ENCODE measurements at places on chromosomes 1 and 21.

- DNase-seq = no peak
Measured at GRCh38 chr21:42140196-42140934, 69.2 kb downstream of the UMODL1 start.

- no peak for DNase-seq
Measured at GRCh38 chr1:51313268-51313852, 17.0 kb downstream of the TTC39A start.

- DNase-seq = no peak
Measured at GRCh38 chr1:10708757-10709156, 87.7 kb downstream of the CASZ1 start.

GRCh38 chr1:43552813-43553212 is 22.1 kb downstream of the PTPRF start:
- DNase-seq = peak; percentile 77

DNA sequence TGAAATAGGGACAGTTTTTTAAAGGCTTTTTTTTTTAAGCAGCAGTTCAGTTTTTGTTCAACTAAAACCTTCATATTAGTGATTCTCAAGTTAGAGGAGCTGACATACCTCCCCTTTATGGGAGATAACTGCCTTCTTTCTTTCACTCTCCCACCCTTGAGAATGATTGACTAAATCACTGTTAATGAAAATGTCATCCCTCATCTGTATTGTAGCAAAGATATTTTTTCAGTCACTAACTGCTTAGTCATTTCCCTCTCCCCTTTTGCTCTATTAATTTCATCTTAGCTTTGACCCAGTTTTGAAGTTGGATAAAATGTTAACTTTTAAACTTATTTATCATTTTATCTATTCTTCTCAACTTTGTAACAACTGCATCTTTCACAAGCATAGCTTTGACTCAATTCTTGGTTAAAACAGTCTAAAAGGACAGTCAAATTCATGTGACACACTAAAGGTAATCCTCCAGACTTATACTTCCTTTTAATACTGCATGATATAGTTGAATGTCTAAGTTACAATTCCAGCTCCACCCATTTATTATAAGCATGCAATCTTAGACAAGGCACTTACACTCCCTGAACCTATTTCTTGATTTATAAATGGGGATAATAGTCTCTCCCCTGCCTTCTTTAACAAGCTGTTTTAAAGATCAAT is 17.1 kb downstream of the CAPZA1 start:
- no peak for DNase-seq

GRCh38 chr1:54287176-54287650 is 87.2 kb downstream of the MRPL37 start:
- DNase-seq = peak; percentile 32

DNA sequence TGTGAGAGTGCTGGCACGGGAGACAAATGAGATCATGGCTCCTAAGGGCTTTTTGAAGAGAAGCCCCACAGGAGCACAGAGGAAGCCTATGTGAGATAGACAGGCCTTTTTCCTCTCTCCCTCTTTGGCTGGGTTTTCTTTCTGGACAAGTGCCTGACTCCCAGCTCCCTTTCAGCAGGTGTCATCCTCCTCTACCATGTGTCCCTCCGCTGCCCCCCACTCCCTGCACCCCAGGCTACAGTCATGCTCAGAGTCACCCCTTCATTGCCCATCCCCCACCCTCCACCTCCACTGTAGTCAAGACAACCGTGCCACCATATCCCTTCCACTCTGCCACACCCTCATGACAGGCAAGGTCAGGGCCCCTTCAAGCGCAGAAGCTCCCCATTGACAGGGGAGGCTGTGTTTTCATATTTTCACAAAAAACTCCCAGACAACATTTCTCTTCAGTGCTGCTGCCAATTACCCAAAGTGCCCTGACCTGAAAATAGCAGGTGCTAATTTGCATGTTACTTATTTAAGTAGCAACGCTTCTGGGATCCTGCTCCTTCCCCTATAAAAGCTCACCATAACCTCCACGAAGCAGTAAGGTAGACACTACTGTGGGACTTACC is 92.1 kb upstream of the IPO9 start:
- DNase-seq = no peak

GRCh38 chr1:44714944-44715571 is 15.9 kb downstream of the RNU5D-1 start:
- peak; percentile 62 for DNase-seq

DNA sequence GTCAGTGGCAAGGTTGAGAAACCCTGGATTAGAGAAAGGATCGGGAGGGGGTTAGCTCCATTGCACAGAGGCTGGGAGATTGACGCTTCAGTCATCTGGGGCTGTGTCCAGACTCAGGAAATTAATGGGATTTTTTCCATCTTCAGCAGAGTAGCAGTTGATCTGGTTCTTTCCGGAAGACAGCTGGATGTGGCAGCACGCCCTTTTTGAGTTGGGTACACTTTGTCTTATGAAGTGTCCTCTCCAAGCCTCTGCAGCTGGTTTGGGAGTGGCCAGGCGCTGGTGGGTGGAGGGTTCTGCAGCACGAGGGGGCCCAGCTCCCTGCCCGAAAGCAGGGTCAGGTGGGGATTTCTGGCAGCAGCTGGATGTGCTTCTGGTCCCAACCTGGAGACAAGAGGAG is 95.1 kb downstream of the TAS1R2 start:
- DNase-seq = no peak

GRCh38 chr21:45997205-45997494 is 15.6 kb downstream of the COL6A1 start:
- DNase-seq = no peak

- no peak for DNase-seq
Measured at GRCh38 chr1:16618719-16619118, 5.4 kb upstream of the NBPF1 start.

DNA sequence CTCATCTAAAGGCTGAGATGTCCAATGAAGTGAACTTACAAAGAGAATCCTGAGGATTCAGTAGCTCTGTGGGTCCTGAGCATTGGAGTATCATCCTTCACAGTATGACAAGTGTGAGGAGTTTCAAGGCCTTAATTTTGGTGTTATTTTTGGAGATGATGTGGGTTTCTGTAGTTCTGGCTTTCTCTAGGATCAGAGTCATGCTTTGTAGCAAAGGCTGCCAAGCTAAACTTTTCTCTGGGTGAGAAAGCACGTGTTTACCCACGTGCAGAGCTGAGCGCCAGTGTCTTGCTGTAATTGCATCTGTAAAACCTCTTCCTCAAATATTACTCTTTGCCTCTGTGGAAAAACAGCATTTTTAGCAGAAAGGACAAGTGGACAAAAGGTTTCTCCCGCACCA is 387.8 kb upstream of the LYPLAL1 start:
- peak; percentile 5 for DNase-seq

GRCh38 chr1:55262822-55263221 is 47.7 kb upstream of the USP24 start:
- DNase-seq = no peak

DNA sequence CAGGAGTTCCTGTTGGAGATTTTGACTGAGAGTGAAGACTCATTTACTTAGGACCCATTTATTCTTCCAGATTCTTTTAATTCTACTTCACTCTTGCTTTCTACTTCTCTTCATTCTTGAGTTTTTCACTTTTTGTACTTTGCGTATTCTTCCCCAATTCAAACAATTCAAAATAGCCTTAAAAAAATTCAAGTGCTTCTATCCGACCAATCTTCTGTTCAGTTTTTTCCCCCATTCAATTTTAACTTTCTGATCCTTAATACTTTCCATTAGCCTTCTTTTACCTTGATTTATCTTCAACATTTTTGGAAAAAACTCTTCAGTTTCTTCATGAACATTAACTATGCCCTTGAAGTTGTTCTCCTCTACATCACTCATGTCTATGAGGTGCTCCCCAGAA is 21.1 kb downstream of the ZFYVE9 start:
- no peak for DNase-seq

- no peak for DNase-seq
Measured at GRCh38 chr1:192830595-192831246, 21.9 kb downstream of the RGS2 start.

DNA sequence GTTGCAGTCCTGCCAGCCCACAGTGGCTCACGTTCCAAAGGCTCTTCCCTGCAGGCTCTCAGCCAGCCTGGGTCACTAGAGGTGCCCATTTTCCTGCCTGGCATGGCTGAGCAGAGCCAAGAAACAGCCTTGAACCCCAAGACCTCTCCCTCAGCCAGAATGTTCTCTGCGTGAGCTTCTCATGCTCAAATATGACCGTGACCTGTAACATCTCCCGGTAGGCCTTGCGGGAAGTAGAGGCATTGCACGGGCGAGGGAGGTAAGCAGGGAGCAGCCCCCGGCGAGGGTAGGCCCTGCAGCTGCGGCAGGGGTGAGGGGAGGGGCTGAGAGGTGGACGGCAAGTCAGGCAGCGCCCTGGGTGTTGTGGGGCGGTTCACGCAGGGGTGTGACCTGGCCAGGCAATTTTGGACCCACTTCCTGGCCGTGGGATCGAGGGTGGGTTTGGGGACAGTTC is 20.0 kb downstream of the RRP1 start:
- DNase-seq = no peak

- no peak for DNase-seq
Measured at GRCh38 chr1:14262637-14263036, 335.8 kb upstream of the KAZN start.

DNA sequence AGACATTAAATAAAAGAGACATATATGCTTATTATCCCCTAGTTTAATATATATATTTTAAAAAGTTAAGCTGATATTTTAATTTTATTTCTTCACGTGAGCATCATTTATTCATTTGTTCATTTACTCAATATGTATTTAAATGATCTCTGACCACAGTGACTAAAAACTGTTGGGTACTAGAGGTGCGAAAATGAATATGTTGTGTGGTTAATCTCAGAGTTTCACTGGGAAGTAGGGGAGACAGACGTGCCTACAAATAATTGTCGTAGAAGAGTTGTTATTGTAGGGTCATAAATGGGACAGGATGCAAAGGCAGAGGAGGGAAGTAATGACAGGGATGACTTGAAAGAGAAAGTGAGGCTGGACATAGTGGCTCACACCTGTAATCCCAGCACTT is 213.0 kb upstream of the CACYBP start:
- DNase-seq = no peak

DNA sequence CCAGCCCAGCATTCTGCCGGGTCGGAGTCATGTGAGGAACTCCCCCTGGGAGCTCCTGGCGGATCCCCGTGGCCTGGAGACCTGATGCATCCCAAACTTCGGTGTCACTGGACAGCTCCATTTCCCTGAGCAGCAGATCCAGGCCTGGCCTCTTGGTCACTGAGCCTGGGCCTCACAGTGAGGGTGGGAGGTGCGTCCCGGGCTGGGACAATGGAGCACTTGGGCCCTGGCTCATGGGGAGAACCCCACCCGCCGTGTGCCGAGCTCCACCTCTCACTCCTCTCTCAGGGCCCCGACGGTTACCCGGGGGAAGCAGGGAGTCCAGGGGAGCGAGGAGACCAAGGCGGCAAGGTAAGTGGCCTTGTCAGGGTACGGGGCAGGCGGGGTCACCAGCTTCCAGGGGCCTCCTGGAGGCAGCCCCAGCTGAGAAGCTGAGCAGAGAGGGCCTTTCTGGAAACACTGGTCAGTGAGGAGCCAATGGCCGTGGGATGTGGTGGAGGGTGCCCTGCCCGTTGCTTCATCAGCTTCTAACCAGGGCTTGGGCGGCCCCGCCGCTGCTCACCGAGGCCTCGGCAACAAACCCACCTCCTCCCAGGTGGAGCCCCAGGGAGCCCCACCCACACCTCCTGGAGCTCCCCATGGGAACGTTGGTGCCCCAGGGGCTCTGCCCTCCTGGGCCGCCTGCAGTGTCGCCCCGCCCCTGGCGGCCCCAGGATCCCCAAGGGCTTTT is 19.8 kb downstream of the COL6A2 start:
- no peak for DNase-seq

- no peak for DNase-seq
Measured at GRCh38 chr1:30649321-30649991, 73.9 kb downstream of the MATN1 start.

DNA sequence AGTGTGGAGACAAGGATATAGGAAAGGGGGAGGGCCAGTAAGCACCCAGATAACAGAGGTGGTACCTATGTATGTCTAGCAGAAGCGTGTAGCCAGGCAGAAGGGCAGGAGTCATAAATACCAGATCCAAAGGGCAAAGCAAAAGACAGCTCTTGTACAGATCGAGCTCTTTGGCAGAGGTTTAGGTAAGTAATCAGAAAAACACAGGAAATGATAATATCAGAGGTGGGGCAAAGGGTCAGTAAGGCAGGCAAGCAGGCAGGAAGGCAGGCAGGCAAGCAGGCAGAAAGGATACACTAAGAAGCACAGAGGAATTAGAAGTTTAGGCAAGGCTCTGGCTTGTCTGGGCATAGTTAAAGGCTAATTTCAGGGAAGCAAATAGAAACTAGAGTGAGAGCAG is 22.7 kb upstream of the SLFNL1 start:
- DNase-seq = no peak

GRCh38 chr1:11341901-11342552 is 69.0 kb downstream of the UBIAD1 start:
- no peak for DNase-seq

- DNase-seq = no peak
Measured at GRCh38 chr1:28370239-28371009, 884 bp downstream of the PHACTR4 start.

DNA sequence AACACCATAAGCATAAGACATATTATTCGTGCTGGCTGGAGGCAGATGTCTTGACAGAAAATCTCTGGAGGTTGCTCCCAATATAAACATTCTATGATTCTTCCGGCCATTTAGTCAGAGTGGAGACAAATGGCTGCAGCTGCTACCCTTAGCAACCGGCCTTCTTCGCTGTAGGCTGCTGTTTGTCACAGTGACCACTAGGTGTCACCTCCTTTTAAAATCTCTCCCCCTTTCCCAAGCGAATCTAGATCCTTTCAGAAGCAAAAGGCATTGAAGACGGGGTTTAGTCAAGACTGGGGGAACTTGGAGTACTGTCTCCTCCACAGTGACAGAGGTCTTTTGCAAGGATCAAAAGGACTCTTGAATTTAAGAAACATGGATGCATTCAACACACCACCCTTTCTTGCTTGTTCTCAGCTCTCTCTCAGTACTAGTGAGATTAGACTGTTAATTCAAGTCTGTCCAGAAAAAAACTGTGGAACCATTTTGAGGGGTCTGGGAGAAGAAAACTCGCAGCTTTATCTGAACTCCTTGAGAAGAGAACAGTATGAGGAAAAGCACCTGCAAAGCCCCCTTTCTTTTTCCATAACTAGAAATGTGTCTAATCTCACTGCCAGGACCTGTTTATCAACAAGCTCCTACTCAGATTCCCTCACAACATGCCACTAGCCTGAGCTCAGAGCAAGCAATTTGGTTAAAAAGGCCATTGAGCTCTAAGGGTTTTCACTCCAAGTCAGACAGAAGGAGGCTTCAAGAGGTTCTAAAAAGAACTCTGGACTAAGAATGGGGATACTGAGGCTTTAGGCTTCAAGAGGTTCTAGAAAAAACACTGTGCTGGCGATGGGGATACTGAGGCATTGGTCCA is 408.3 kb upstream of the PLXNA2 start:
- DNase-seq = peak; percentile 10

- DNase-seq = no peak
Measured at GRCh38 chr21:16179773-16180172, 450.0 kb downstream of the USP25 start.

GRCh38 chr1:202029171-202029665 is 18.8 kb downstream of the ELF3 start:
- DNase-seq = no peak

GRCh38 chr1:40407453-40407852 is 33.9 kb downstream of the SMAP2 start:
- DNase-seq = no peak

Data from anterior cingulate cortex (tissue), 58 donors.